ENCODE measurements at places on chromosomes 3 and 15.
A peak's percentile ranks its signal among the peaks of the same experiment; 100 is the strongest.

DNA sequence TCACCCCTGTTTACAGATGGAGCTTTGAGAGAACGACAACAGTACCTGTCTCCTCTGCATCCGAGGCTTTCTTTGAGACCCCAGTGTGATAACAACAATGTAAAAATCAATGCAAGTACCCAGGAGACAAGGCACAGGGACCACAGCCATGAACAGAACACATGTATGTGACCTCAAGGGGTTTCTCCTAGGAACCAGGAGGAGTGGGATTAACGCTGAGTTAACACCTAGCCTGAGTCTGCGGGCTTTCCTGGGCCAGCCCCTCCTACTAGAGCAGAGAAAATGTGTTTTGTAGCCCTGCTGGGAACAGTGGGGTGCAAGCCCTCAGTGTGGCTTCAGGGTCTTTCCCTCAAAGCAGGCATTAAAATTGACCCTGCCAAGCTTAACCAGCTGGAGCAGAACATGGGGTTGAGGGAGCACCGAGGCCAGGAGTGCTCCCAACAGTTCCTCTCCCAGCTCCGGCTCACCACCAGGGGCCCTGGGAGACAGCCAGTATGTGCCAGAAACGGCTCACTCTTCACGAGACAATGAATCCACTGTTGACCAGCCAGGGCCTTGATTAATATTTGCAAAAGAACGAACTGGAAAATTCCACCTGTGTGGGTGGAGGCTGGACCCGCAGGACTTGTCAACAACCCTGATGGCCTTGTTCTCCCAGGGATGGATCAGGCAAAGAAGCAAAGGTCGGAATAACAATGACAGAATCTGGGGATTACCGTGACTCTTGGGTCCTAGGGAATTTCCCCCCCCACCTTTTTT is 3.6 kb downstream of the CHDH start:
- no peak for DNase-seq

GRCh38 chr15:34691034-34691433 is 63.8 kb downstream of the GJD2 start:
- DNase-seq, result no peak

- no peak for DNase-seq
Observed at GRCh38 chr3:40895109-40895508, 304.2 kb upstream of the CTNNB1 start.

DNA sequence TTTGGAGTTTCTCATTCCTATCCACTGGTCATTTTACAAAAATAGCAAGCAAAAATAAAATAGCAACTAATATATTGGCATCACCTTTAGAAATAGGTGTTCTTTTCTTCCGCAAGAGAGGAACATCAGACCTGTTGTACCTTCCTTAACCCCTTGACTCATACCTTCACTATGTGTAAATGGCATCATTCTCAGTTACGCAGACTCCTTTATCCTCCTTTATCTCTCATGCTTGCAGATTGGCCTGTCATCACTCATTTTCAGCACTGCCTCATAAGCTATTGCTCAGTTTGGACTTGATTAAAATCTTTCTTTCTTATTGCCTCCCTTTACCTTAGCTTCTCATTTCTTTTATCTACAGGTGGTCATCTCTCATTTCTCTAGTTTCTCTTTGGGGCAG is 21.4 kb downstream of the ARHGEF26 start:
- DNase-seq, result no peak

- no peak for DNase-seq
Observed at GRCh38 chr3:71380096-71380495, 203.4 kb downstream of the FOXP1 start.

- DNase-seq, result no peak
Observed at GRCh38 chr3:9075762-9076161, 112.5 kb upstream of the RAD18 start.

- DNase-seq, result no peak
Observed at GRCh38 chr3:174488527-174488926, 370.6 kb upstream of the NAALADL2 start.

GRCh38 chr3:176776622-176777175 is 420.6 kb downstream of the TBL1XR1 start:
- DNase-seq, result no peak

DNA sequence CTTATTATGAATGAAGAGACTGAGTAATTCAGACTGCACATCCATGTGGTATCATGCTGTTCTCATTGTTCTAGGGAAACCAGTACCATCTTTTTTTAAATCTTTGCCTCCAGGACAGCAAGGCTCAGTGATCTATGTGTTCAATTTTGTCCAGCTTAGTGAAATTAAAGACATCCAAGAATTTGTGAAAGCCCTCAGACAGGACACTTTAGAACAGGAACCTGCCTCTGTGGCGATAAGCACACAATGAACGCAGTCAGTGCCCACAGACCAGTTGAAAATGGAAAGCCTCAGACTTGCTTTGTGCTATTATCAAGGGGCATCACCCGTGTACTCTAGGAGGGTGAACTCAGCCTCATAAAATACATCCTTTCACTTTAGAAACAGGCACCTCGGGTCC is 20.1 kb downstream of the EID1 start:
- DNase-seq, result no peak

GRCh38 chr3:41301548-41301947 is 102.2 kb downstream of the CTNNB1 start:
- DNase-seq, result no peak

- DNase-seq, result no peak
Observed at GRCh38 chr3:26280517-26280916, 342.1 kb upstream of the LRRC3B start.

DNA sequence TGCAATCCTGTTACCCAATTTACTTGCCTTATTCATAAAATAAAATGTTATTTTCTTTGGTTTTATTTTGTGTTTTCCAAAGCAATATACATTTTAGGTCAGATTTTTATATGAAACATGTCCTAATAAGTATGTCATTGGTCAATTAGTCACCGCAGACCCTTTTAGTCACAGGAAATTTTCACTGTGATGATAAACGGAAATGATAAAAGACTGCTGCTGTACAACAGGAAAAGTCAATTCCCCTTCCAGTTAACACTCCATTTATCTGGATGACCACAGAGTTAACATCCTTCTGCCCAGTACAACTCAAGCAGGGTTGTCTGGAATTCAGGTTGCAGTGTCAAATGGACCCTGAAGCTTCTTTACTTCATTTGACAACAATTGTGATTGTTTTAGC is 175.2 kb downstream of the LSAMP start:
- DNase-seq, result no peak

DNA sequence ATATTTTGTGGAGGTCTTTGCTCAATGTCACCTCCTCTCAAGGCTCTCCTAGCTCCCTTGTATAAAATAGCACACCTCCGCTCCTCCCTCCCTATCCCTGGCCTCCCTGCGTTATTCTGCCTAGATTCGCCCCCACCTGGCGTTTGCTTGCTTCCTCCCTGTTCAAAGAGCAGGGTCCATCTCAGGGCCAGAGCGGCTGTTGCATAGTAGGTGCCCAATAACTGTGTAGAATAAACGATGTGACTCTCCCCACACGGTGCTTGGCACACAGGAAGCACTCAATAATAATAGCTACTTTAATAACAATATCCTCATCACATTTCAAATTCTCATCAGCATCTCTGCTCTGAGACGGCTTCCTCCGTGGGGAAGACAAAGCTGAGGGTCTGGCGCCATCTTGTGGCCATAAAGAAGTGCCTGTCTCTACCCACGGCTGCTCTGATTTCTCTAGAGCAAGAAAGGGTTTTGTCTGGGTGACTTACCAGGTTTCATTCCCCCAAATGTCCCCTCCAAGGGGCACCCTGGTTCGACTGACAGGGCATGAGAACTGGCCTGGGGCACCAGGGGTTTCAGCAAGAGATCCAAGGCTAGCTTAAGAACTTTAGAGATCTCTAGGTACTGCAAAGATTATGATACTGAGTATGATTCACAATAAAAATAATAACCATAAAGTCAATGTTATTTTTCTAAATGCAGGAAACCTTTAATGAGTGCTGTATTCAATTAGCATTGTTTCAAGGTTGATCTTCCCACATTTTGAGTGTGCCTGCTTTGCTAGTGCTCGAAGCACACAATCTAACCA is 16.1 kb downstream of the CD276 start:
- DNase-seq, result peak; percentile 58

GRCh38 chr3:128950223-128950938 is 43.5 kb downstream of the CFAP92 start:
- DNase-seq, result no peak

DNA sequence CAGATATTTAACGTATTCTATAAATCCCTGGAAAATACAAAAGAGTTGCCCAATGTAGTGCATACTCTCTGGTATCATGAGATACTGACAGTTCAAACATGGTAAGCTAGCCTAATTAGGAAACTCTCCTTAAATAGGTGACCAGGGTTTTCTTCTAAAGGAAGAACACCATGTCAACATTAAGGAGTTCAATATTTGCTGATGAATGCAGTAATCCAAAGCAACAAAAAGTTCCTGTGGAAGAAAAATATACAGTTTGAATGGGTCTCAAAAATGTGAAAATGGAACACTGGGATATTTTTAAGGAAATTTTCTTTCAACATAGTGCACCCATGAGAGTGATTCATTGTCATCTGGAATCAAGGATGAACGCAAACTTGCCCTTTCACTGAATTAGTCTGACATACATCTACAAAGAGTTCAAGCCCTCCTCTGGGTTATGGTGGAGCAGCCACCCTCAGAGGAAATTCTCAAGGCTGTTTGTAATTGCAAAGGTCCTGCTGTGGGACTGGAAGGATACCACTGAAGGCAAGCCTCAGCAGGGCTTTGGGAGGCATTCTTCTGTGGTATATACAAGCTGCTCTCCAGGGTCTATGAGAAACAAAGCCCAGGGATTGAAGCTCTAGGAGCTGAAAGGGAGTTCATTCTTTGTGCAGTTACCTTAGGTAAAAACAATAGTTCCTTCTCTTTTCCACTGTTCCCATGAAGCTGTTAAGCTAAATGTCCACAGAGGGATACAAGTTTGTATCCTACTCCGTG is 700.3 kb downstream of the TUSC7 start:
- DNase-seq, result no peak

- no peak for DNase-seq
Observed at GRCh38 chr15:25248583-25249235, 190.1 kb downstream of the UBE3A start.

DNA sequence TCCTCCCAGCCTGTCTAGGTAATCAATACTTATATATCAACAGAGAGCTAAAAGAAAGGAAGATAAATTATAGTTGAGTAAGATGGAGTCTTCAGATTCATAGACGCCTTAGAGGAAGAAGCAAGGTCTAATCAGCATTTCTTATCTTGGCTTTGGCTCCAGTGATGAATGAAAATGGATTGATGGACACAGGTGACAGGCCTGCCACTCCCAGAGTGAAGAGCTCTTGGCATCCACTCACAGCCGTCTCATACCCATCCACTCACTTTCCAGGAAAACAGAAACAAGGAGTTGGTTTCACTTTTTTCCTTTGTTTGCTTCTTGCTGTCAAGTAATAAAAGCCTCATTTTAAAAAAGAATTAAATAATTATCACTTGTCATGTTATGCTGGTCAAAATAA is 168.2 kb downstream of the MFSD1 start:
- DNase-seq, result no peak

DNA sequence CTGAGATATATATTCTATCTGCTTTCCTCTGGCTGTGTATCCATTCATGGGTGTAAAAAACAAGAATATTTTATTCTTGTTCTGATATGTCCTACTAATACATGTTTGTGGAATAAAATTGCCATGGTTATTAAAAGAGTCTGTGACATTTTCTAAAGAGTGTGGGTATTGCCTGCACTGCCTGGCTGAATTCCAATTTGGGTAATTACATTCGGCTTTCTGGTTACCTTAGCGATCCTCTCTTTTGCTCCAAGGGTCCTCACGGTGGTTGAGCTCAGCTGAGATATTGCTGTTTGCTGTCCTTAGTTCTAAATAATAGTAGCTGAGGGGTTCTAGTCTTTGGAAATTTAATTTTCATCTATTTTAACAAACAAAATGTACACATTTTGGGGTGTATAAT is 301.4 kb upstream of the DNAJC19 start:
- DNase-seq, result no peak

- no peak for DNase-seq
Observed at GRCh38 chr3:27721717-27722564, at the start of gene EOMES. TSS of gene EOMES (minus strand) at chr3:27722323. CDS start at chr3:27722294, 29 bp downstream.

DNA sequence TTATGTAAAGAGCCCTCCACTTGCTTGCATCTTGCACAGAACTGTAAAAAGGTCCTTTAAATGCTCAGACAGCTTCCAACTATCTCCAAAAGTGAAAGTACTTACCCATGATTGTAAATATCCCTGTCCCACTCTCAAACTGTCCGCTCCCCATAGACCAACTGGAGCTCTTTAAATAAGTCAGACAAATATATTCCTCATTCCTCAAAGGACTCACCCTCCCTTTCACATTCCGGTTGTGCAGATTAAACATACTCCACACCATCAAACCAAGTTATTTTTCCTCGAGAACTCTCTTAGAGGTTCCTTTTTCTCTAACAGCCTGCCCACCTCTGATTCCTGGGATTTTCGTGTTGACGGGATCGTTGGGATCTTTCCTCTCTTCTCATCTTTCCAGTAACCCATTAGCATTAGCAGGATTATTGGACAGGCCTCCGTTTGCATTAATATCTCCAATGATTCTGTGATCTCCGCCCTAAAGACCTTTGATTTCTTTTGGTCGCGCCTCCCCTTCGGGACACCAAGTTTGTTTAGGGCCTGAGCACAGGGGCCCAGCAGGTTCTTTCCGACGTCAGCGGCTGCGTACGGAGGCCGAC is 763 bp downstream of the GOLGB1 start:
- DNase-seq, result no peak

DNA sequence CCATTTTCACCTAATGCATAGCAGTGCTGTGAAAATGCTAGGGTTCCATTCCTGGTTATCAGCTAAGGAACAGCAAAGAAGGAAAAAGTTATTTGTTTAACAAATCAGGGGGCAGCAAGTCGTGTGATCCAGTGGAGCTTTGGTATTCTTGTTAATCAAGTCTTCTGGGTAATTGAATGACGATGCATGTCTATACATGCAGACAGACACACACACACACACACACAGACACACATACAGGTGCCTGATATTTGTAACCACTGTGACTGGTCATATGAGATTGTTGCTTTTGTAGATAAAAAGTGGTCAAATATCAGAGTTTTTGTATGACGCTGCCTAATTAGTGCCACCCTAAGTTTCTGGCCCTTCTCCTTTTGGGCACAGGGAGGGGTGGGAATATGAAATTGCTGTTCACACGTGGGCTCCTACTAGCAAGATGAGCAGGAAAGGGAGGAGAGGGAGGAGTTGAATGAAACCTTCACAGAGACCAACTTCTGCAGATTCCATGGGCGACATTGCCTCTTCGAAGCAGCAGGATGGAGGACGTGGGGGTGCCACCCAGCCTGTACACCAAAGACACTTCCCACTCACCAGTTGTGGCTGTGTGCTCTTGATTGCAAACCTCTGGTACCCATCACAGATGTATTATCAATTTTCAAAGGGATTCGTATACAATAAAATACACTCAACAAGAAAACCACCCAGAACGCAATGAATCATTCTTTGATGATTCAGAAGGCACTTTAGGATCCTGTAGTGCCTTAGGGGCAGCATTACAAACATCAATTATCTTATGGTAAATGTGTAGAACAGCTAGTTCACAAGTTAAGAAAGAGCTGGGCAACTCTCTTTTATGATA is 281.9 kb upstream of the ICE2 start:
- no peak for DNase-seq

Data from activated T-helper 1 cell treated with anti-CD3 and anti-CD28 coated beads, Interleukin-2, amount 50 U/mL, for 16 hours (primary cell).